ENCODE measurements at places on chromosomes 11 and 22.

DNA sequence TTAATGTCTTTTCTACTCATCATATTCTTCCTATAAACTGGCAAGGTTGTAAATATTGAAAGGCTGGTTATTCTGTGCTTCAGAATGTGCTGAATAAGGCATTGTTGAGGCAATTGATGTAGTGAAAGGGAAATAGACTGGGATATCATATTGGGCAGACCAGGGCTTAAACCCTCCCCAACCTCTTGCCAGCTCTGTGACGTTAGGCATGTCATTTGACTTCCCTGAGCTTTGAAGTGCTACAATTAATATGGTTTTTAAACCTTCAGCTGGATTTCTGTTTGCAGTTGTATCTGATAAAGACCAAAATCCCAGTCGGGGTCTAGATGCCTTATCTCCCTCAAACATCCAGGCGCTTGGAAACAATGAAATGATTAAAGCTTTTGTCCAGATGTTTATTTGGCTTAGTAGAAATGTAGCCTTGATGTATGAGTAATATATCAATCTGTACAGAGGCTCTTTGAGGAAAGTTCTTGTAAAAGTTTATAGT lies 208.1 kb downstream of the DBX1 start:
- no peak for DNase-seq

DNA sequence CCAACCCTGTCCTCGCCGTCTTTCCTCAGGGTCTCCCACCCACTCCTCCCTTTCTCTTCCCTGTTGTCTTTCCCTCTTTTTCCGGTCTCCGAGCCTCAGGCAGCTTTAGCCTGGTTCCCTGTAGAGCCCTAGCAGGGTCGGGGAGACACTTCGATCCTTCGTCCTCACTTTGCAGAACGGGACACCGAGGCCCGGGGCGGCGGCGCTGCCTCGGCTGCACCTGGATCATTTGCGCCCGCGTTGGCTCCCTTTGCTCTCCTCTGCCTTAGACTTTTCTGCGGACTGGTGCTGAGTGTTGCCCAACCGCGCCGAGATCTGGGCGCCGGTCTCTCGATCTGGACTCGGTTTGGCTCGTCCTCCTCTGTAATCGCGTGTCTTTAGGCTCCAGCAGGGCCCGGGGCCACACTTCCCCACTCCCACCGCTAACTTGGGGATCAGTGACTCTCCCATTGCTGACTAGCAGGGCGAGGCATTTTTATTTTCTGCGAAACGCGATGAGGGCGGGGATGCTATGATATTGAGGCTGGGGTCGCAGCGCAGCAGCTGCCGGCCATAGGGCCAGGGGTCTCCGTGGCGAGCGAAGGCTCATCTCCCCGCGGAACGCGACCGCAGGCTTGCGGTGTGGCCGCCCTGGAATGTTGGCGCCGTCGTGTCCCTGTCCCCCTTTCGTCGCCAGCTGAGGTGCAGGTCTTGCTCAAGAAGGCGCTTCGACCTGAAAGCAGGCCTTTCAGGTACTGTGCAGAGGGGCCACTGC lies 1.6 kb upstream of the E2F8 start:
- no peak for DNase-seq

DNA sequence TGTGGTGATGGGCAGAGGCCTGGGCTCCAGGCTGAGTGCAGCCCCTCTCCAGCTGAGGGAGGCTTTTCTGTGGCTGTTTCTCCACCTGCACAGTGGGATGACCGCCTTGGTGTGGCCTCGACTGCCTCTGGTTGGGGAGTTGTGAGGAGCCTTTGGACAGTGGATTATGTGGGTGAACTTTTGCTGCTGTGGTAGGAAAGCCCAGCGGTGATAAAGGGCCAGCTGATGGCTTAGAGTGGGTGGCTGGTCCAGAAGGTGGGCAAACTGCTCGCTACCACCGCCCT lies 1.4 kb upstream of the ESRRA start:
- DNase-seq = no peak

- DNase-seq = no peak
Observed at GRCh38 chr11:12623869-12624268, 50.4 kb upstream of the TEAD1 start.
